ENCODE measurements at places on chromosomes 13 and 19.

GRCh38 chr13:41488124-41488523 lies 30.8 kb downstream of the RGCC start:
- DNase-seq, result no peak
- H3K36me3 ChIP-seq, result no peaks in the 10 kb centered on the region
- H3K4me1 ChIP-seq, result peaks cover 34% of the 10 kb centered on the region
- H3K27ac ChIP-seq, result peak overlapping the region; percentile 39
- H3K4me3 ChIP-seq, result peak overlapping the region; percentile 11

DNA sequence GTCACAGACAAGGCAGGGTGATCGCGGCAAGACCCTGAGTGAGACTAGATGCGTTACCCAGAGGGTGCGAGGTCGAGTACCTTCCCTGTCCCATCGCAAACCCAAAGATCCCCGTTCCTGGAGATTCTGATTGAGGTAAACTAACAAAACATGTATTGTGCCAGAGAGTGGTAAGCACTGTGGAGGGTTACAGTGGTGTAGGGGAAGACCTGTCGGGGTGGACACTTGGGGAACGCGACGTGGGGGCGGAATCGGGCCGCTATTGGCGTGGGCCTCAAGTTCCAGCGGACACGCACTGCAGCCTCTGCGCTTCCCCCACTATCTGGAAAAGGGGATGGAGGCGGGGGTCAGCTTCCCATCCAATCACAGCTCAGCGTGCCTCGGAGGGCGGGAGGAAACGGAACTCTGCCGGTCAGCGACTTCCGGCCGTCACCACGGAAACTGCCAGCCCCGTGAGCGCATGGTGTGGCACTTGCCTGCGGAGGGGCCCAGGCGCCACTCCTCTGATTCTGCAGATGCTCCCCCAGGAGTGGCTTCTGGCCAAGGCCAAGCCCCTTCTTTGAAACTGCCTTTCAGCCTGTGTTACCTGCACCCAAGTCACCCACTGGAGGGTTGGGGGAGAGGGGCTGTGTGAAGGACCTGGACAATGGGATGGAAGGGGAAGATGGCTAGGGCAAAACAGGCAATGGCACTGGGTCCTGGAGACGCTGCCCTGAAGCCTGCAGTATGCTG lies 1.0 kb upstream of the UBE2M start:
- H3K4me1 ChIP-seq, result peaks cover 87% of the 10 kb centered on the region
- peak overlapping the region; percentile 88 for H3K27ac ChIP-seq
- peaks cover 21% of the 10 kb centered on the region for H3K36me3 ChIP-seq
- H3K4me3 ChIP-seq, result peak overlapping the region; percentile 76

GRCh38 chr13:39306639-39307589 lies 268.7 kb downstream of the NHLRC3 start:
- H3K27ac ChIP-seq, result no peak overlapping the region
- no peak for DNase-seq
- H3K4me3 ChIP-seq, result no peak overlapping the region

DNA sequence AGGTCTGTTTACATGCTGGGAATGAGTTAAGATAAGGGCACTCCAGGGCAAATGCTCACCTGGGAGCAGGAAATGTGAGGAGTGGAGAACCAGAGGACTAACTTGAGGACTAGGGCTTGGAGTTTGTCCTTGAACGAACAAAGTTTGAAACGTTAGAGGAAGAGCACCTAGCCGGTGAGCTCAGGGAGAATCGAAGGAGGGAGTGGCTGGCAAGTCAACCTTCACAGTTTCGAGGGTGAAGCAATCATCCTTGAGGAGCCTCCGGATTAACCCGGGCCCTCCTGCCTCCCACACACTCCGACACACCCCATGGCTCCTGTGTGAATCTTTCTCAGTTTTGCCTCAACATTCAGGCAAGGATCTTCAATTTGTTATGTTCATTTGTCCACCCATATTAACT lies 58.6 kb downstream of the LMO7 start:
- no peaks in the 10 kb centered on the region for H3K36me3 ChIP-seq
- no peaks in the 10 kb centered on the region for H3K27me3 ChIP-seq
- no peak for DNase-seq
- no peaks in the 10 kb centered on the region for H3K4me1 ChIP-seq
- H3K27ac ChIP-seq, result no peak overlapping the region
- H3K4me3 ChIP-seq, result no peak overlapping the region

DNA sequence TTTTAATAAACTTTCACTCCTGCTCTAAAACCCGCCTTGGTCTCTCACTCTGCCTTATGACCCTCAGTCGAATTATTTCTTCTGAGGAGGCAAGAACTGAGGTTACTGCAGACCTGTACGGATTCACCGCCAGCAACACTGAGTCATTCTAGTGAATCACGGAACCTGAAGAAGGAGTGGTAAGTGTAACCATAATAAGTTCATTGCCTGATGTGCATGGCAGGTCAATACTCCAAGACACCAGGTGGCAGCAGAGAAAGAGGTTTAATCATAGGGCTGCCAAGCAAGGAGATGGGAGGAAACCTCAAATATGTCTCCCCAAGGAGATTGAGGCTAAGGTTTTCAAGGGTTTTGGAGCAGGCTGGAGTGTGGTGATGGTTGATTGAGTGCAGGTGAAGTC lies 204.3 kb upstream of the IPO5 start:
- DNase-seq, result no peak
- H3K4me1 ChIP-seq, result no peaks in the 10 kb centered on the region
- H3K36me3 ChIP-seq, result no peaks in the 10 kb centered on the region

- H3K4me1 ChIP-seq, result no peaks in the 10 kb centered on the region
- no peak for DNase-seq
- peaks cover 19% of the 10 kb centered on the region for H3K27me3 ChIP-seq
Measured at GRCh38 chr13:79297128-79297527, 108.9 kb downstream of the RBM26 start.

- H3K4me1 ChIP-seq, result peaks cover 19% of the 10 kb centered on the region
- no peak for DNase-seq
- no peak overlapping the region for H3K4me3 ChIP-seq
- no peaks in the 10 kb centered on the region for H3K36me3 ChIP-seq
Measured at GRCh38 chr13:97254816-97255215, 32.7 kb downstream of the MBNL2 start.

GRCh38 chr19:4580961-4581665 lies 21.6 kb upstream of the SEMA6B start:
- DNase-seq, result no peak
- peaks cover 62% of the 10 kb centered on the region for H3K27me3 ChIP-seq
- no peaks in the 10 kb centered on the region for H3K36me3 ChIP-seq
- H3K4me1 ChIP-seq, result peaks cover 16% of the 10 kb centered on the region

GRCh38 chr19:55333870-55334269 lies 5.8 kb upstream of the KMT5C start:
- H3K27ac ChIP-seq, result no peak overlapping the region
- H3K27me3 ChIP-seq, result no peaks in the 10 kb centered on the region
- no peak for DNase-seq
- no peaks in the 10 kb centered on the region for H3K36me3 ChIP-seq

GRCh38 chr13:42373048-42373812 lies 101.3 kb downstream of the AKAP11 start:
- DNase-seq, result no peak
- H3K27ac ChIP-seq, result no peak overlapping the region
- no peaks in the 10 kb centered on the region for H3K36me3 ChIP-seq
- no peak overlapping the region for H3K4me3 ChIP-seq

DNA sequence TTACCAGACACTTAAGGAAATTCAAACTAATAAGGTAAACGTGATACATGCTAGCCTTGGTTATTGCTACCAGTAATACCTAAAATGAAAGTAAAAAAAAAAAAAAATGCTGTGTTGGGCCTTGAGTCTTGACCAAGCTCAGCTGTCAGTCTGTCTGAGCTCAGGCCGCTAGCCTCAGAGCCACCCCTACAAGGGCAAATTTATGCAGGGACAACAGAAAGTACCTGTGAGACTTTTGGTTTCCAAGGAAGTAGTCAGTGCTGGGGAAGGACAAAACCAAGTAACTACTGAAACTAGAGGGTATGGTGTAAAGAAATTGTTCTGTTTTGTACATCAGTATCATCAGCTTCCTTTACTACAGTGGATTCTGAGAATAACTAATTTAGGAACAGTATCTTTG lies 134.3 kb upstream of the SLITRK5 start:
- no peaks in the 10 kb centered on the region for H3K27me3 ChIP-seq
- DNase-seq, result no peak
- no peak overlapping the region for H3K27ac ChIP-seq
- no peaks in the 10 kb centered on the region for H3K4me1 ChIP-seq
- no peak overlapping the region for H3K4me3 ChIP-seq
- no peaks in the 10 kb centered on the region for H3K36me3 ChIP-seq

GRCh38 chr13:109180905-109181425 lies 551.6 kb downstream of the MYO16 start:
- H3K27me3 ChIP-seq, result no peaks in the 10 kb centered on the region
- H3K36me3 ChIP-seq, result no peaks in the 10 kb centered on the region
- H3K4me1 ChIP-seq, result no peaks in the 10 kb centered on the region
- no peak overlapping the region for H3K4me3 ChIP-seq

DNA sequence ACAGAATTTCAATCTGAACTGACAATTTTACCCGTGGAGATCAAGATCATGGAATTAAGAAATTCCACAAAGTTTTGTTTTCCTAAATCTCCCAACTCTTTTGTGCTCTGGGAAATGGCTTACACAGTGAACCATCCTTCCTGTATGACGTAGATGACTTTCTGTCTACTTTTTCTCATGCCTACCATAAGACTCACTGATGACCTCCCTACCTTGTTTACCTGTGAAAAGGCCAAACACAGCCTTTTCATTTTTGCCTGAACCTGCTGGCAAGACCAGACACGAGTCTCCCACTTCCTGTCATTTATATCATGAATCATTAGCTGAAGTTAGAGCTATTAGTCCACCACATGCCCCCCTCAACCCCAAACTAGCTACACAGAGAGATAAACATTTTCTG lies 4.6 kb upstream of the KBTBD6 start:
- H3K4me1 ChIP-seq, result peaks cover 8% of the 10 kb centered on the region
- no peak for DNase-seq
- H3K4me3 ChIP-seq, result no peak overlapping the region
- no peaks in the 10 kb centered on the region for H3K27me3 ChIP-seq

DNA sequence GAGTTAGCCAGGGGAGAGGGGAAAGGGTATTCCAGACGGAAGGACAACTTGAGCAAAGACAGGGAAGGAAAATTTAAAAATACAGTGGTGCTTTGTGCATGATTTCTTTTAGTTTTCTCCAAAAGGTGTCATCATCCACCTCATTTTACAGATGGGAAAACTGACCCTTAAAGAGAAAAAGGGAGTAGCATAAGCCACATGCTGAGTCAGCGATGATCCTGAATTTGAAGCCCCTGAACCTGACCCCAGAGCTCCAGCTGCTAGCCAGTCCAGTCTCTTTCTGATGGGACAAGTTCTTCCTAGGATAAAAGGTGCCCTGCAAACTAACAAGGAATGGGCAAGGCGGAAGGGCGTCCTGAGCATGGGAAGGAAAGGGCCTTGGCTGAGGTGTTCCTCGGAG lies 10.3 kb downstream of the CABP5 start:
- no peaks in the 10 kb centered on the region for H3K36me3 ChIP-seq
- no peak overlapping the region for H3K4me3 ChIP-seq
- H3K27me3 ChIP-seq, result peaks cover 25% of the 10 kb centered on the region
- no peak for DNase-seq
- no peak overlapping the region for H3K27ac ChIP-seq

DNA sequence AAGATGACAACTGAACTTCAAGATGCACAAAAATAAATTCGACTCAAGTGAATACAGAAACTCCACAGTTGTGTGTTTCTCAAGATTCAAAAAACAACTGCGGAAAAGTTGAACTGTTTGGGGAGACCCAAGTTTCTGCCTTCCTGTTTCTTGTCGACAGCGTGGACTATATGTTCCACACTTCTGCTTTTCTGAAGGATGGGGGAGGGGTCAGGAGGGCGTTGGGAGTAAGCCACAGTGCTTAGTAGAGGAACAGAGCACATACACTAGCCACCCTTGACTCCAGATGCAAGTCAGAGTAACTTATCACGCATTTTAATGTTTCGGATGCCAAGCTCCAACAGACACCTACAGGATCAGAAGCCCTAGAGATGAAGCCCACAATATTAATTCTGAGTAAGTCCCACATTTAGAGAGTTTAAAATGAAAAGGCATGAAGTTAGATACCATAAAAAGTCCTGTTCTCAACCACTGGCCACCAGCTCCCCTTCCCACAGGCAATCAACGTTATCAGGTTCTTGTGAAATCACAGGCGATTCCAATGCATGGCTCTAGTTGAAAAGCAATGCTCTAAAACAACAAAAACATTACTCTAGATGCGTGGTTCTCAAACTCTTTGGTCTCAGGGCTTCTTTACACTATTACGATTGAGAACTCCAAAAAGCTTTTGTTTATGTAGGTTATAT lies 4.2 kb downstream of the TUBGCP3 start:
- DNase-seq, result peak; percentile 26
- no peaks in the 10 kb centered on the region for H3K36me3 ChIP-seq
- H3K4me1 ChIP-seq, result peaks cover 26% of the 10 kb centered on the region
- no peak overlapping the region for H3K27ac ChIP-seq

- no peak overlapping the region for H3K4me3 ChIP-seq
- peaks cover 10% of the 10 kb centered on the region for H3K4me1 ChIP-seq
- no peak overlapping the region for H3K27ac ChIP-seq
Measured at GRCh38 chr13:110646442-110647364, 31.4 kb downstream of the NAXD start.

DNA sequence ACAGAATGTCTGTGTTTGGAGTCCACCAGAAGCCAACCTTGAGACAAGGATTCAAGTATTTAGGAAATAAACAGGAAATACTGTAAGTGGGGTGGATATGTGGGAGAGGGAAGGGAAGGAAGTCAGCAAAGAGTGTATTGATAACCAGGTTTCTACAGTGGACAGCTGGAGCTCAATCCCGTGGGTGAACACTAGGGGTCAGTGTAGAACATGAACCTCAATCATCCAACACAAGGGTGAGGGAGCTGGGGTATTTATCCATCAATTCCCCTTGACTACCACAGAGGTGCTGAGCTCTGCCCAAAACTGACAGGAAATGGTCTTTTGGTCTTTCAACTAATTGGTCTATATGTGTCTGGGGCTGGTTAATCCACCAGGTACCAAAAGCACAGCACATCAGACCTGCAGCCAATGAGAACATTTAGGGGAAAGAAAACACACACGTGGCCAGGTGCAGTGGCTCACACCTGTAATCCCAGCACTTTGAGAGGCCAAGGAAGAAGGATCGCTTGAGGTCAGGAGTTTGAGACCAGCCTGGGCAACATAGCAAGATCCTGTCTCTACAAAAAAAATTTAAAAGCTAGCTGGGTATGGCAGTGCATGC lies 5.6 kb upstream of the SYDE1 start:
- no peaks in the 10 kb centered on the region for H3K36me3 ChIP-seq
- no peaks in the 10 kb centered on the region for H3K27me3 ChIP-seq
- H3K27ac ChIP-seq, result no peak overlapping the region
- no peaks in the 10 kb centered on the region for H3K4me1 ChIP-seq

GRCh38 chr19:22616659-22617058 lies 17.5 kb upstream of the ZNF492 start:
- H3K4me3 ChIP-seq, result no peak overlapping the region
- DNase-seq, result no peak
- peaks cover 3% of the 10 kb centered on the region for H3K27me3 ChIP-seq
- no peaks in the 10 kb centered on the region for H3K4me1 ChIP-seq
- H3K27ac ChIP-seq, result no peak overlapping the region
- H3K36me3 ChIP-seq, result no peaks in the 10 kb centered on the region

- H3K4me3 ChIP-seq, result no peak overlapping the region
- H3K36me3 ChIP-seq, result no peaks in the 10 kb centered on the region
- no peak for DNase-seq
- no peaks in the 10 kb centered on the region for H3K4me1 ChIP-seq
- H3K27me3 ChIP-seq, result peaks cover 4% of the 10 kb centered on the region
- H3K27ac ChIP-seq, result no peak overlapping the region
Measured at GRCh38 chr19:47723581-47723940, 10.3 kb downstream of the EHD2 start.

All from CD4-positive, alpha-beta T cell (primary cell).